ENCODE measurements at places on chromosomes 11 and 22.

DNA sequence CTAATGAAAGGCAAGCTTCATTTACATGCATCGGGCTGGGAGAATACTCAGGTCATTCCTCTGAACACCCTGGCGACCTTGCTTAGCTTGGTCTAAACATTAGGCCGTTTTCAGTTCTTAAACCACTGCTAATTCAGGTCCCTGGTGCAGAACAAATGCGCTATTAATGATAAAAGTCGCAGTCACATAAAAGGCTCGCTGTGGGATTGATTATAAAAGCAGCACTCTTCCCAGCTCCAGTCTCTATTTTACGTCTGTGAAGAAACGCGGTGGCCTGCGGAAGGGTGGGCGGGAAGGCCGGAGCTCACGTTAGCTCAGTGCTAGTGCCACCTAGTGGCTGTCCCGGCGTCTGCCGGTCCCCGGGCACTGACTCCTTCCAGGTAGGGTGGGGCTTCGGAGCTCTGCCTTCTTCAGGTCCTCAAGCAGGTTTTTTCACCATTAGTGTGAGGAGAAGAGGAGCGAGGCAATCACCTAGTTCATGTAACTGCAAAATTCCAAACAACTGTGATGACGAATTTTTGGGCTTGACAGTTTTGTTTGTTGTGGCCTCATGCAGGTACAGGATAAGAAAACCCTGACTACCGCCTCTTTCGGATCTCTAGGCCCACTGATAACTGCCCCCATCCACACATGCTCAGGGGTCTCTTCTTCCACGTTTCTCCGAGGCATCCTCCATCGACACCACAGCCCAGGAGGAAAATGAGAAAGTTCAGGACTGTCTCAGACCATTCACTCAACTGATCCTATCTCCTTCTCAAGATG, 66.5 kb upstream of the CLMP start:
- DNase-seq = peak; percentile 82

- peak; percentile 54 for DNase-seq
Observed at GRCh38 chr11:4610258-4610935, 2.4 kb upstream of the TRIM68 start.

DNA sequence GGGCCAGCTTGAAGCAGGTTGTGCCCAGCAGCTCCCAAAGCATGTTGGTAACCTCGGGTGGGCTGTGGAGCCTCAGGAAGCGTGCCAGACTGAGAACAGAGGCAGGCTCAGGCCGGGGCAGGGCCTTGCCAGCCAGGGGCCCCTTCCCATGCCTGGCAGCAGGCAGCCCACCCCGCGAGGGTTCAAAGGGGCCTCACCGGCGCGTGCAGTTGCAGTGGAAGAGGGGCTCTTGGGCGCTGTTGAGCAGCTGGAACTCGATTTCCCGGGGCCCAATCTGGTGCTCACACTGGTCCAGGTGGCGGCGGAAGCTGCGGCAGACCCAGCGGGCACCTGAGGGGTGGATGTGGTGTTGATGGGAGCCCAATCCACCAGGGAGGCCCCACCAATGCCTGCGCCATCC, 3.6 kb downstream of the PLA2G3 start:
- no peak for DNase-seq

DNA sequence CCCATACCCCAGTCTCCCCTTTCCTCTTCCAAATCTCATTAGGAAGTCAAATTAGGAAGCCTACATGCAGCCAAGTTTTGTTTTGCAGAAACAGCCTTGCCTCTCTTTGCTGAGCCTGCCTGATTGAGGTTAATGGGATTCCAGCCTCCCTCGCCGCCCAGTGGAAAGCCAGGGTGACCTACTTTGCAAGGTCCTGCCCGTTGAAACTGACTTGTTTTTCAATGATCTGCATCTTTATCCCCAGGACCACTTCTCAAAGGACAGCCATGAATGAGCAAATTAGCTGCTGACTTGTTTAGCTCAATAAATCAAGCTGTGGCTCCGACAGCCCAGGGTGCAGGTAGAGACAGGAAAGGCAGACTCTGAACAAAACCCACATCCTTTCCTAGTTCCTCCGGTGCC, 110.4 kb downstream of the RRAS2 start:
- peak; percentile 17 for DNase-seq

GRCh38 chr11:83951521-83951920, 665.4 kb upstream of the CCDC90B start:
- DNase-seq = no peak

- DNase-seq = no peak
Observed at GRCh38 chr22:17388235-17388634, 19.0 kb downstream of the CECR2 start.

GRCh38 chr11:68826726-68827125, 15.0 kb downstream of the CPT1A start:
- DNase-seq = no peak

- peak; percentile 60 for DNase-seq
Observed at GRCh38 chr11:32213223-32213622, 122.3 kb downstream of the RCN1 start.

- DNase-seq = peak; percentile 61
Observed at GRCh38 chr11:3165152-3165705, at the start of gene OSBPL5. Gene OSBPL5 (minus strand): TSS chr11:3165310. CDS start chr11:3129148, 36,162 bp downstream.

- DNase-seq = no peak
Observed at GRCh38 chr22:41816241-41816640, 15.8 kb downstream of the CCDC134 start.

GRCh38 chr11:12698048-12698447, 23.8 kb downstream of the TEAD1 start:
- DNase-seq = no peak

- peak; percentile 14 for DNase-seq
Observed at GRCh38 chr11:47509077-47509536, 43.8 kb downstream of the CELF1 start.

GRCh38 chr11:63985812-63986155, 454 bp upstream of the OTUB1 start:
- DNase-seq = peak; percentile 85

- DNase-seq = no peak
Observed at GRCh38 chr11:122140500-122140899, 24.5 kb upstream of the BLID start.

DNA sequence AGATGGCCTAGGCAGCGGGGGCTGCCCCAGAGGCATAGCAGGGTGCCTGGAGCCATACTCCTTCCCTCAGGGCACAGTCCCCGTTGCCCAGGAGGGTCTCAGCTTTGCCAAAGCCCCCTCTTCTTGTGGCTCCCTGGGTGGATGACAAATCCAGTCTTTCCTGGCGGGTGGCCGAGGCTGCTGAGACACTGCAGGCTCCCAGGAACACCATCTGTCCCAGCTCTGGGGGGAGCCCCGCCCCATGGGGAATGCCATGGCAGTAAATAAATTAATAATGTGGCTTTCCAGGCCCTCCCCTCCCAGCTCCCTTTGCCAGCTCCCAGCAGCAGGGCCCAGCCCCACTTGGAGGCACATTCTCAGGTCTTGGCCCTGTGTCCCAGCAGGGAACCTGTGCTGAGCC, 45.0 kb downstream of the PDE2A start:
- DNase-seq = no peak

- DNase-seq = no peak
Observed at GRCh38 chr22:34973016-34973415, 92.9 kb upstream of the ISX start.

DNA sequence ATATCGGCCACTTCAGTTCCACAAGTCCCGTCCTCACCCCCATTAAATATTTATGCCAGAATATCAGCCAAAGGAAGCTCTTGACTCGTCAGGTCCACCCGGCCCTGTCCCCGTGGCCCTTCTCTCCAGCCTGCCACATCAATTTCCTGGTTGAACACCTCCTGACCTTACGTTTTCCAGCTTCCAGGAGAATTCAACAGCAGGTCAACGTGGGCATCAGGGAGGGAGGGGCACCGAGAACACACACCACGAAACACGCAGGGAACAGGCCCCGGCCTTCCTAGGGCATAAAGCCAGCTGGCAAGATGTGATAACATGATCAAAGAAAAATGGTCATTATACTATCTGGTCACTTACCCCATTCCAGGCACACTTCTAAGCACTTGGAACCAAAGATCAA, 15.3 kb downstream of the SULT4A1 start:
- DNase-seq = no peak

DNA sequence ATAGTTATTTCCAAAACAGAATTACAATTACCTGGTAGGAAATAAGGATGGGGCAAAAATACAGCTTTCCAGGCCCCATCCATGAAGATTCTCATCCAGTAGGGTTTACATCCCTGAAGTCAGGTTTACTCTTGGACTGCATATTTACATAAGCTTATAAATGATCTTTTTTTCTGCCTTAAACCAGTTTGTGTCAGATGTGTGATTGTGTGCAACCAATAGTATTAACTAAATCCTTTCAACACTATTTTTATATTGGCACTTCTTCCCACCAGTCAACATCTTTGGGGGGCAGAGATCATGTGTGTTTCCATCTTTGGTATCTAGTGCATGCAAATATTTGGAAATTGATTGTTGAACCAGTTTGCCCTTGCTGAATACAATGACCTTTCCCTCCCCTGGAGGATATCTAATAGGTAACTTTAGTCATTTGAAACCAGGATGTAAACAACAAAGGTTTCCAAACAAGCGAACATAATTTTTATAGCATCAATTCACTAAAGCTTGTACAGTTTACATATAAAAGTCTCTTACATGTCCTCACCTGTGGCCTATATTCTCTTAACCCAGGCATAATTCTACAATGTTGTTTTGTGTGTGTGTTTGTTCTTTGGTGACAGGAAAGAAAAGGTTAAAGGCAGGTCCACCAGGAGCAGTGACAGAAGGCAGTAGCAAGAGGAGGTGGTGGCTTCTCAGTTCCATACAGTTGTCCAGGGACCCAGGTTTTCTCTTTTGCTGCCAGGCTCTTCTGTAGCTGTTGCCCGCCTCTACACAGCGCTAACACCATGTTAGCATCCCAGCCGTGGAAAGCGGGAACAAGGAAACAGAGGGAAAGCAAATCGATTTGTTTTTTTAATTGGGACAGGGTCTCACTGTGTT, 1.7 kb upstream of the ME3 start:
- no peak for DNase-seq

DNA sequence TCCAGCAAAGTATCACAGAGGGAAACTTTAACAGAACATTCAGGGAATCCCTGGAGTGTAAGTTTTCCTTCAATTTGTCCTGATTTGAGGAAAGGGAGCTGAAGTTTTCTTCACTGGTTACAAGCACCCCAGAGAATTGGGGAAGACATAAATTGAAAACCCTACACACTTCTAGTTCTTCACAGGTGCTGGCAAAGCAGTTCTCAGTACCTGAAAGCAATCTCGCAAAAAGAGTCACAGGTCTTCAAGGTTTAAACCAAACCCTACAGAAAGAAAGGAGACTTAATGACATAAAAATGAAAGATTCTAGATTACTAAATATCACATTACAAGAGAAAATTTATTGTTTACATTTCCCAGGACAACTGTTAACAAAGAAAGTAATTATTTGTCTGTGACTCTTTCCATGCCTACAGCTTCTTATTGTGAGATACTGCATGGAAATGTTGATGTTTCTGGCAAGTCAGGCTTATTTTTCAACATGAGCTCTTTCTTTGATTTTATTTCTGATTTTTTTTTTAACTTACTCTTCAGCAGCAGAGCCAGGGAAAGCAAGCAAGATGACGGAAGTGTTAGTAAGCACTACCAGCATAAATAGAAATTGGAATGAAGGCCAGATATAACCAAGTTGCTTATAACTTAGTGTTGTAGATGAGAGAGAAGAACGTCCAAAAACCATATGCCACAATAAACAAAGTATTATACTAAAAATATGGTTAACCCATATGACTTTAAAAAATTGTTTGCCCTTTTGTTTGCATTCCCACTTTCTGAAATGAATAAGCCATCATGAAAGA, 44.1 kb downstream of the FANCF start:
- no peak for DNase-seq

GRCh38 chr11:36352922-36353321, 56.8 kb downstream of the PRR5L start:
- DNase-seq = peak; percentile 82

GRCh38 chr11:117498791-117499190, 171.1 kb downstream of the CEP164 start:
- no peak for DNase-seq

DNA sequence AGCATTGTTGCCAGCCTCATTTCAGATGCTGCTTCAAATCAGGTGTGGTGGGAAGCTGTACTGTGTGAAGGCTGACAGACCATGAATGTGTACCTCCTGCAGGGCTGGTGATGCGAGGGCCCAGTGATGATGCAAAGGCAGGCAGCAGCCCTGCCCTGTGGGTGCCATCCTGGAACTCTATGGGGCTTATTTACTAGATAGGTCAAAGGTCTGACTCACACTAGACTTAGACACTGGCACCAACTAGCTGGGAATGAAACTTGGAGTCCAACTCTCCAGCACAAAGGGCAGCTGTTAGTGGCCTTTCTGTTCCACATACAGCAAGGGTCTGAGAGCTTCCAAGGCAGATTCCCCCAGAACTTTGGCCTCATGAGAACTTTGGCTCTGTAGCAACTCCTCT, 138.4 kb downstream of the TTC17 start:
- no peak for DNase-seq

DNA sequence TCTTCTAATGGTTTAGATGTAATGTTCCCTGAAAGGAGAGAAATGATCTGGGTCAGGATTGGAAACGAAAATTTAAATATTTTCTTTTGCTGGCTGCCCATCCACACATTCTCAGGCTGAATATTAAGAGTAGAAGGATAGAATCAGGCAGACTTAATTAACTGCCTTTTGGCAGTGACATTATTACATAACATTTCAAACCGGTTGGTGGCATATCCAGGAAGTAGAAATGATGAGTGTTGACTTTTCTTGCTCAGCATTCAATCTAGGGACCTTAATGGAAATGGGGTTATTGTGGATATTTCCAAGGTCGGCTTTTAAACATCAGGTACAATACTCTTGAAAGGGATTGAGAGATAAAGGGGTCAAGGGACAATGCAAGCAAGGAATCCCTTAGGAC, 677.4 kb upstream of the ARHGAP42 start:
- no peak for DNase-seq

GRCh38 chr11:68911731-68912130, 8.0 kb downstream of the IGHMBP2 start:
- no peak for DNase-seq

Measured in activated CD4-positive, alpha-beta memory T cell treated with anti-CD3 and anti-CD28 coated beads for 36 hours (primary cell).